ENCODE measurements at places on chromosomes 2 and 18. TPM values are rescaled to one million over a fixed set of nuclear protein-coding genes. Genes with fewer than 3 reads are reported as not detected.

DNA sequence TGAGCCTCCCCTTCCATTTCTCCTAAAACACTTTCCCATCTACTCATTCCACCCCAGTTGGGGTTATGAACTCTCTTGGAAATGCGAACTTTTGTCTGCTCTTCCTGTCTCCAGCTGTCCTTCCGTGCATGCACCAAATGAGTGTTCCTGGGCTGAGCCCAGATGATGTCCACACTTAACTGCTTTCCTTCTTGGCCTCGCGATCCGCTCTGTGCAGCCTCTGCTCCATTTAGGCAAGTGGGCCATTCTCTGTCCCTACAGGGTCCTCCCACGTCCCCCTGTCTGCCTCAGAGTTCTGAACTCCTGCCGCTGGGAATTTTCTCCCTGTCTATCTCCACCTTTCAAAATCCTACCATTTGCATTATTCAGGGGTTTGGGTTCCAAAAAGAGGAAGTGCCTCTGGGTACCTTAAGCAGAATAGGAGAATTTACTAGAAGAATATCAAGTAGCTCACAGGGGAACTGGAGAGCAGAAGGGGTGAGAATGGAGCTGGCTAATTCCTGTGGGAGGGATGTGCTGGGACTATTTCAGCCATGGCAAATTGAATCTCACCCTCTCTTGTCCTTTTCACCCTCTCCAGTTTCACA, 4.7 kb upstream of the NCK2 start:
- DNase-seq = no peak

DNA sequence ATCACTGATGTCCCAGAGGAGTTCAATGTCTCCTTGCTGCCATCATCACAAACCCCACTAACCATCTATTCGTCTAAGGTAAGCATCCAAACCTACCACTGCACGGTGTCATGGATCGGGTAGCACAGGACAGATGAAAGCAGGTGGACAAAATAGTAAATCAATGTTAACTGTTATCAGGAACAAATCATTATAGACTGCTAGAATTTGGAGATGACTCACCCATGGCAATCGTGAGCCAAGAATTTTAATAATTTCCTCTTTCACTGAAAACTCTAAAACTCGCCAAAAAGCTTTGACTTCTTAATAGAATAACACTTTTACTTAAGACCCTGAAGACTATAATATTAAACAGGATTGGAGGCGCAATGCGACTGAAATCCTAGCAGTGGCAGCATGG, 33.7 kb upstream of the BZW1 start:
- DNase-seq = no peak

DNA sequence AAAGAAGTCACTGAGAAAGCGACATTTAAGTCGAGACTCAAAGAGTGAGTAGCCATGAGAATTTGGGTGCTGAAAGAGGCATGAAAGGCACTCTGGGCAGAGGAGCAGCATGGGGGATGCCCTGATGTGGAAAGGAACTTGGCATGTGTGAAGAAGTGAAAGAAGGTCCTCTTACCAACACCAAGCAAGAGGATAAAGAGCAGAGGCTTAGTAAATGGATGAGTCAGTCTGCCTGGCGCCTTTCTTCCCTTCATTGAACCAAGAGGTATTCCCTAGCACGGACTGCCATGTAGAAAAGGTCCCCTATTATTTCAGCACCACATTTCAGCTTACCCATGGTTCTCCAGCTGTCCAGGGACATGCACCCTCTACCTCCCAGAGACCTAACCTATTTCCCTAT, 221.1 kb upstream of the NRP2 start:
- no peak for DNase-seq

- DNase-seq = no peak
Observed at GRCh38 chr2:133570542-133570941, 2.3 kb upstream of the NCKAP5 start.

GRCh38 chr2:157845081-157845480, 31.0 kb downstream of the ACVR1 start:
- DNase-seq = no peak

Gene OSR1
- 144 TPM for polyA plus RNA-seq

Gene AOX1
- polyA plus RNA-seq = 140 TPM

Gene ALLC
- polyA plus RNA-seq = 0.19 TPM

Gene FARSB
- 15.1 TPM for polyA plus RNA-seq
